ENCODE measurements at places on chromosomes 11 and 22. TPM values are rescaled to one million over a fixed set of nuclear protein-coding genes. Genes with fewer than 3 reads are reported as not detected.

Gene KCNJ4
- total RNA-seq = not detected

DNA sequence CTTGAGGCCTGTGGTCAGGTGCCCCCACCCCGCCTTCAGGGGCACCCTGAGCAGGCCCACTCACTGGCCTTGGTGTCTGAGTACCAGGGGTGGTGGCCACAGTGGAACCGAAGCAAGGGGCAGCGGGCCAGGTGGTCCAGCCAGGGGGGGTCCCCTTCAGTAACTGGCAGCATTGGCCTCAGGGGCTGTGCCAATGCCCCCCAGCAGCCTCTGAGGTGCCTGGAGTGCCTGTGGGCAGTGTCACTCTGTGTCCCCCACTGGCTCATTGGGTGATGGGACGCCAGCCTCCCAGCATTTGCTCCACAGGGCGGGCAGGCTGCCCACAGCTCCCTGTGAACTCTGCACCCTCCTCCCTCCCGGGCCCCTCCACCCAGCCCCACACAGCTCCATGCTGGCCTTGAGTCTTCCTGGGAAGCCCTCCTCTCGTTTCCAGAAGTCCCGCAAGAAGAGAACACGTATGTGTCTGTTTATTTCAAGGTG is 29.5 kb upstream of the CARS1 start:
- no peak for DNase-seq

Gene LIF
- total RNA-seq = 0.49 TPM

- DNase-seq = no peak
These were observed 80.1 kb upstream of the NNMT start for GRCh38 chr11:114215871-114216795.

- DNase-seq = no peak
These were observed 41.7 kb upstream of the LMO2 start for GRCh38 chr11:33933602-33934001.

DNA sequence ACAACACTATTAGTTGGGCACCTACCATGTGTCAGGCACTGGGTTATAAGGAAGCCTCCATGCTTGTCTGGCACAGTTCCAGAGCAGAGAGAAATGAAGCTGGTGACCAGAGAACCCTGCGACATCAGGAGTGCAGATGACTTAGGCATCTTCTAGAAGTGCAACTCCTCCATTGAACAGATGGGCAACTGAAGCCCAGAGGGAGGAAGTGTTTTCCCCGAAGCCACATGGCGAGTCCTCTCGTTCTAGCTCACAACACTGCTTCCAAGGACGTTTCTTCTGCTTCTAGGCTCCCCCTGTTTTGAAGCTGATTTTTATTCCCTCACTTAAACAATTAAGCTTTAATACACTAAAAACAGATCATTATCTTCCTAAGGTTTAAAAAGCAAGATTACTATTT is 109.8 kb upstream of the SYT13 start:
- no peak for DNase-seq

GRCh38 chr22:21959274-21960074 is 6.8 kb upstream of the PPM1F start:
- no peak for DNase-seq

GRCh38 chr11:44309478-44310205 is at the start of gene ALX4:
ALX4 (minus strand) TSS chr11:44310139; CDS start chr11:44310062, 77 bp downstream.
- no peak for DNase-seq

GRCh38 chr11:2669634-2670469 is 29.9 kb downstream of the KCNQ1OT1 start:
- DNase-seq = peak; percentile 74
